ENCODE measurements at places on chromosomes 2 and 18.

GRCh38 chr2:233307565-233307964 lies at the start of gene SAG:
TSS of gene SAG (plus strand) at chr2:233307816. CDS start at chr2:233309190, 1,374 bp downstream.
- no peak for DNase-seq

DNA sequence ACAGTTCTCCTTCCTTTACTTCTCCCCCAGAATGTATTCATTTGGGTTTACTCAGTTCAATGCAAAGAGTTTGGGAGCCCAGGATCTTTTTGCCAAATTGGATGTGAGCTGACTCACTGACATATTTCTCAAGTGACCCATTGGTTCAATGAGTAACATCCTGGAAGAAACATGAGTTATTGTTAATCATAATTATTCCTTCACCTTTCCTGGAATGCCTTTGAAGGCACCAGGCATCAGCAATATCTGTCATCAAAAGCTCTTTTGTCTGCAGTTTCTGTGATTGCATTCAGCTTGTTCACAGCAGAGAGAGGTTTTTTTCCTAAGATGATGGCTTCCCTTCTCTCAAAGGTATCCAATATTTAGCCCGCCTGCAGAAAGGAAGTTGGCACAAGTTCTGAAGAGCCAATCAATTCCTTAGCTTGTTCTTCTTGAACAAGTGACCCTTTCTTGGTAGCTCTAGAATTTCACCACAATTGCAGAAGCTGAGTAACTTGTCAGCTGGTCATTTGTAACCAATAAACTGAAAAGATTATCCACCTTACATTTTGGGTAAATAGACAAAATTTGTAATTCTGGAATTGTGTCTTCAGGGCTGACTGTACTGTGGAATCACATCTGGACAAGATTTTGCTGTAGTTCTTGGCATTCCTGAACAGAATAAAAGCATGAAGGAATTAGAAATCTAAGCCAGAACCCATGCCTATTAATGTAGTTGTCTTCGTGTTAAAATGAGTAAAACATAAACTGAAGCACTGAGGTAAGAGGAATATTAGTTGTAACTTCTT lies 72.2 kb upstream of the TMEM17 start:
- no peak for DNase-seq

DNA sequence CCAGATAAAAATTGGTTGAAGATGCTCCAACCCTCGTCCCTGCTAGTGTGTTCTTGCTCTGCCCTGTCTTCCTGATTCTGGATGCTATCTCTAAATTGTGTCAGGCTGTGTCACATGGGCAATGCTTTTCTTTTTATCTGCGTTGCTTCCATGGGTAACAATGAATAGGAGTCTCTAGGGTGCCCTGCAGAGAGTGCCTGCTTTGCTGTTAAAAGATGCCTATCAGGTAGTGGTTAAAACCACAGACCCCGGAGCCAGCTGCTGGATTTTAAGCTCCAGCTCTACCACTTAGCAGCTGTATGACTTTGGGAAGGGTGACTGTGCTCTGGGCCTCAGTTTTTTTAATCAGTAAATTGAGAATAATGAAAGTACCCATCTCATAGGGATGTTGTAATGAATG lies 340.3 kb downstream of the PLCL1 start:
- peak; percentile 0 for DNase-seq

GRCh38 chr18:12271376-12272235 lies 17.4 kb downstream of the CIDEA start:
- peak; percentile 34 for DNase-seq

- DNase-seq = no peak
Observed at GRCh38 chr2:126796931-126797621, 101.6 kb upstream of the TEX51 start.

DNA sequence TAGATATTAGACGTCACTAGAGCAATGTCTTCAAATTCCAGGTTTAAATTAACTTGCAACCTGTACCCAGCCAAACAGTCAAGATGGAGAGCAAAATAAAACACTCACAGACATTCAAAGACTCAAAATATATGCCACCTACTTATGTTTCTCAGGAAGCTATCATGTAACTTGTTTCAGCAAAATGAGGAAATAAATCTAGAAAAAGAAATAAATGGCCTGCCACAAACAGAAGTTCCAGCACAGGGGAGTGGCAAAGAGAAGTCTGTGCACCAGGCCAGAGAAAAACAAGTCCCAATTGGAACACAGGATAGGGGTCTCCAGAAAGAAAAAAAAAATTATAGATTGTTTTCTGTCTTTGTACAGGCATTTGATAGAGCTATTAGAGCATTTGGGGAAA lies 96.7 kb downstream of the LRP2 start:
- DNase-seq = no peak

DNA sequence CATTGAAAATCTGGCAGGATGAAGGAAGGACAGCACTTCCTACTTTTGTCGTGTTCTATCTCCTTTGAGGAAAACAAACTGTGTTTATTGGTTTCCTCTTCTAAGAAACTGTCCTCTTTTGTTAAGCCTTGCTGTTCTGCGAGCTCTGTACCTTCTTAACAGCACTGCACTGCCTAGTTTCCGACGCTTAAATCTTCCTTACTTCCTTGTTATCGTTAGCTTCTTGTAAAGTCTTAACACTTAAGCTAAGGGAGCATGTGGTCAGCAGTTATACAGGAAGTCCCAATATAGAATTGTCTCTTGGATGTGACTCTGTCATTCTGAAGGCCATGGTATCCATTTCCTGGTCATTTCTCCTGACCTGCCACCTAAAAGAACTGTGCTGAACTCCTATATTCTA lies 552.8 kb upstream of the NRP2 start:
- DNase-seq = no peak

DNA sequence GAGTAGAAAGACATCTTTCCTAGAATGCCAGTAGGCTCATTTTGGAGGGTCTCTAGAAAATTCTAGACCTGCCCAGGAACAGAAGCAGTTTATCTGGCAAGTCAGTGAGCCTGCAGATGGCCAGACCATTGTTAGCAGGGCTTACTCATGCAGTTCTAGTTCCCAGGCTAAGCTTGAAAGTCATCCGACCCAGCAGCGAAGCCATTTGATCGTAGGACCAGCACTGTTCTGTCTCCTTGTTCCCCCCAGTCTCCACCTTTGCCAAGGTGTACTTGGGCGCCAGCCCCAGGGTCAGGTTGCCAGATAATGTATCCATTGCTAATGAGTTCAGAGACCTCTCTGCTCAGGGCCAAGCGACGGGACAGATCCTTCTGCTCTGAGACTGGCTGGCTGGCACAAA lies 70.1 kb downstream of the EPAS1 start:
- DNase-seq = no peak

DNA sequence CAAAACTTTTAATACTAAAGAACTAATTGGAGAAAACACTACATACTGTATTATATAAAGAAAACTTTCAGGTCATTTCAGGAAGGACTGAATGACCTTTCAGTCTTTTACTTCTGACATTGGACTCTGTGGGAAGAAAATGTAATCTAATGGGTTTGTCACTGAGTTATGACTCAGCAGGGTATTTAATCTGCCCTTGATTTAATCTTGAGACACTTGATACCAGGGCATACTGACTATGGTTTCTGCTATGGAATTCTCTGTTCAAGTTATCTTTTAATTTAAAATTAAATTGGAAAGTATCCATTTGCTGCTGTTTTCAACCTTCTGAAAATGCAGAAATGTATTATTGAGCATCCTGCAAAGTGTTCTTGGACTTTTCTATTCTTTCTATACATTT lies 354.2 kb upstream of the GALNT5 start:
- DNase-seq = no peak

DNA sequence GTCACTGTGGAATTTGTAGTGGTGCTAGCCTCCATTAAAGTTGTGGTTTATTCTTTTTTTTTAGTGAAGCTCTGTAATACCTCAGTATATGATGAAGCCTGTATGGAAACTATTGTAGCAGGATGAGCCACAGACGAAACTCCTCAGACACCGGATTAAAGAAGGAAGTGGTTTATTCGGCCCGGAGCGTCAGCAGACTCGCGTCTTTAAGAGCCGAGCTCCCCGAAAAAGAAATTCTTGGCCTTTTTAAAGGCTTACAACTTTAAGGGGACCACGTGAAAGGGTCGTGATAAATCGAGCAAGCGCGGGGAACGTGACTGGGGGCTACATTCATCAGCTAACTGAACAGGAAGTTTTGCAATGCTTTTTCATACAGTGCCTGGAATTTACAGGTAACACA lies 8.1 kb upstream of the CCL20 start:
- peak; percentile 36 for DNase-seq

GRCh38 chr18:37362158-37362890 lies 203.3 kb downstream of the CELF4 start:
- DNase-seq = no peak

GRCh38 chr2:112021290-112021689 lies 33.8 kb upstream of the TMEM87B start:
- DNase-seq = no peak

DNA sequence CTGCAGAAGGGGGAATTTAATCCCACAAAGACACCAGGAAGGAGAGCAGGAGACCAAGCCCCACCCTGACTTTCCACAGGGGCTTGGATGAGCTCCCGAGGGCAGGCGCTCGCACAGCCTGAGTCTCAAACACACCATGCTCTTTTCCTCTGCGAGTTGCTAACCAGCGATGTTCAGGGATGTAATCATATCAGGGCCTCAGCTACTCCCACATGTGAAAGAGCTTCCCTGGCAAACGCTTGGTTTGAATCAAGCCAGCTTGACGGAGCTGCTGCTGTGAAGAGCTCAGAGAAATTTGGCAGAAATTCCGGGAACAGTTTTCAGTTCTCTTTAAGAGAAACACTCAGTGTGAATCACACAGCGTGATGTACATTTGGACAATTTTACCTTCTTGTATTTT lies 385.8 kb downstream of the GALR1 start:
- no peak for DNase-seq

DNA sequence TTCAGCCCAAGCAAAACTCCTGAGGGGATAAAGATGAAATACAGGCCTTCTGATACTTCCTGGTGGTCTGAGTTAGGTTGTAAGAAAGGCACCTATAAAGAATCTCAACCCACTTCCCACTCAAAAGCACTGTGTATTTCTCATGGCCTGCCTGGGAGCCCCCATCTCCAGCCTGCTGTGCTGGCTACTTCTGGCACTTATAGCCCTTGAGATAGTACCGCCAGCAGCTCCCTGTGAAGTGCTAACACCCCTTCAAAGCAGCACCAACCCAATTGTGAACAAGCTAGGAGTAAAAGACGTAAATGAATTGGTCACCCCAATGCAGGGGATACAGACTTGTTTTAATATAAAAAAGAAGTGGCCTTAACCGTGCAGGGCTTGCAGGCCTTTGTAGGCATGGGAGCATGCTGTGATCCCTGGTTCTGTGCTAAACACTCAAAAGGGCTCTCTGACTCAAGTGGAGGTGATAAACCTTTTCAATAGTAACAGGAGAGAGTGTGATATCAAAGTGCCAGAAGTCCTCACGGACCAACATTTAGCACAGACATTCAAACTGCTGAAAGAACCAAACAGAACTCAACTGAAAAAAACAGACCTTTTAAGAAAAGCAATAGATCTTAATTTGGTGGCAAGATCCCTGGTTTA lies 80.8 kb downstream of the RTN4 start:
- DNase-seq = no peak

- no peak for DNase-seq
Observed at GRCh38 chr2:18271370-18272147, 288.9 kb downstream of the RDH14 start.

Data from CD4-positive, alpha-beta T cell treated with Interferon alpha-2 for 1 hour (primary cell).